Stimulated activated CD4-positive, alpha-beta T cell treated with anti-CD3 and anti-CD28 coated beads, Interleukin-1b, Interleukin-23, amount 100 ng/mL, for 1 hour (primary cell): ENCODE measurements at places on chromosomes 1 and 21.

GRCh38 chr1:177794376-177794991 is 175.4 kb downstream of the SEC16B start:
- DNase-seq = no peak

GRCh38 chr1:218363141-218363540 is 18.0 kb downstream of the TGFB2 start:
- no peak for DNase-seq

DNA sequence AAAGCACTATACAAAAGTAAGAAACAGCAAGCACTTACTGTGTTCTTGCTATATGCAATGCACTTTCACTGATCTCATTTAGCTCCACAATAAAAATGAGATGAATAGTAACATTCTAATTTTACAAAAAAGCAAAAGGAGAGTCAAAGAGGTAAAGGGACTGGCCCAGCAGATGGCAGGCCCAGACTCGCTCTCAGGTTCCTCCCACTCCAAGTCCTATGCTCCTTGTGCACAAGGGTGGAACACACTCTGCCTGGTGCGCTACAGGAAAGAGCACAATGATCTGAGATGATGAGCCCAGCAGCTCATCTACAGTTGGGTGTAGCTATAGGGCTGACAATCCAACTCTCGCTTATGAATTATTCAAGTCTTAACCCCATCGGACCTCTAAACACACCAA is 94.1 kb upstream of the LYST start:
- DNase-seq = no peak

DNA sequence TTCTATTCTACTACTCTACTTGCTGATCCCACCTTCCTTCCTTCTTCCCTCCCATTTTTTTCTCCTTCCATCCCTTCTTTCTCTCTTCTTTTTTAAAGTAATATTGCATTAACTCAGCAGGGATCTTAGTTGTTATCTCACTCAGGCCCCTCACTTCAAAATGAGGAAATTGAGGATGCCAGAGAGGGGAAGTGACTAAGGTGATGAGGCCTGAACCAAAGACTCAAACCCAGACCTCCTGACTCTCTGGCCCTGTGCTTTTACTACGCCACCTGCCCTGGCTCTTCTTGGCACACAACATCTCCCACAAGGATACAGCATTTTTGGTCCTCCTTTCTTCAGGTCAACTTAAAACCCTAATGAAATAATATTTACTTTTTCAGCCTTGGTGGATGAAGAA is 151.7 kb upstream of the ZNF648 start:
- DNase-seq = no peak

GRCh38 chr1:98903261-98903660 is 101.4 kb downstream of the PLPPR5 start:
- no peak for DNase-seq

- no peak for DNase-seq
Measured at GRCh38 chr1:211267204-211267857, 8.2 kb downstream of the RCOR3 start.

DNA sequence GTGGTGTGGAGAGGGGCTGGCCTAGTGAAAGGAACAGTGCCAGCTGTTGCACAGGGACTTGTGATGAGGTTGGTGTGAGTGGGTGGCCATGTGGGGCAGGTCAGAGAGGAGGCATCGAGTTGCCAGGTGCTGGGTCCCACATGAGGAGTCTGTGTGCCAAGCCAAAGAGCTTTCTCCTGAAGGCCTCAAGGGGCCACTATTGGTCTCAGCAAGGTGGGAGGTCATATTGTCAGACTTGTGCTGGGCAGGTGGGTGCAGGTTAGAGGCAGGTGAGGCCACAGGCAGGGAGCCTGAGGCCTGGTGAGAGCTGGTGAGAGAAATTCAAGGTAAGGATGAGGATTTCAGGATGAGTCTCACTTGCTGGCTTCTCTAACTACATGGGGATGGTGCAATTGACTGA is 256.8 kb downstream of the DISC1 start:
- no peak for DNase-seq

GRCh38 chr1:3566951-3567804 is 44.1 kb downstream of the MEGF6 start:
- DNase-seq = no peak

DNA sequence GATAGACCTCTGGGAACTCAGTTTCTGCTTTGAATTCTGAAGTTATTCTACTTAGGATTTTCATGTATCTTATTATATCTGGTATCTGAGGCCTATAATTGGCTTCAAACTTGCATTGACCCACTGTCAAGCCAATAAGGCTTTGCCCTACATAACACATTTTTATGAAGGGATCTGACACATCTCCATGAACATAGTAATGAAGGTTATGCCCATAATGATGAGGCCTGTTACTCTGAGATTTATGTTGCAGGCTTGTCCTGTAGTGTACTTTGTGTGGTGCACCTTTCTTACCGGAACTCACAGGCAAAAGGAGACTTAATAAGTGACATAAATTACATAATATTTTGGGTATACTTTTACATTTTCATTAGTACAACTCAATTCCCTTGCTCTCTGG is 14.1 kb downstream of the RGL1 start:
- no peak for DNase-seq

DNA sequence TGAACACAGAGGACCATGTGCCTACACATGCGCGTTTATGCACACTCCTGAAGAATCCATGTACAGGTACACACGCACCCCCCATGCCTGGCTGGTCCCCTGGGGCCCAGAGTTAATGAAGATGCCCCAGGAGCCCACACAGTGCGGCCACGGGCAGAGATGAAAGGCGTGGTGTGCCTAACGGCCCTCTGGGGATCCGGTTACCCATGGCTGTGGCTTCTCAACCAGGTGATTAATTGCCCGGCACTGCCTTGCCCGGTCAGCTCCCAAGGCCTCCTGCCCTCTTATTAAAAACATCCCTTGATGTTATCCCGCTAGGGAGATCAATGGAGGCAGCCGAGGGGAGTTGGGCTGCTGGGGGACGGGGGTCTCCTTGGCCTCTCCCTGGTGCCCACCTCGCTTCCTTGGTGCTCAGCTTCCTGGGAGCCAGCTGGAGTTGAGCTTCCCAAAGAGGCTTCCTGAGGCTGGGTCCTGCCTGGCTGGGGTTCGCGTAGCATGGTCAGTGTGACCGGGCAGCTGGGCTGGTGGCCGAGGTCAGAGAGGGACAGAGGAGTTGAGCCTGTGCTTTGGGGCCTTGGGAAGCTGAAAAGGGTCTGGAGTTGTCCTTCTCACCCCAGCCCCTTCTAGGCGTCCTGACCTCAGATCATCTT is 75.0 kb upstream of the WNT4 start:
- no peak for DNase-seq

- DNase-seq = peak; percentile 7
Measured at GRCh38 chr1:226309398-226310244, 657 bp upstream of the LIN9 start.

GRCh38 chr1:159652506-159652905 is 61.9 kb downstream of the CRP start:
- DNase-seq = no peak

DNA sequence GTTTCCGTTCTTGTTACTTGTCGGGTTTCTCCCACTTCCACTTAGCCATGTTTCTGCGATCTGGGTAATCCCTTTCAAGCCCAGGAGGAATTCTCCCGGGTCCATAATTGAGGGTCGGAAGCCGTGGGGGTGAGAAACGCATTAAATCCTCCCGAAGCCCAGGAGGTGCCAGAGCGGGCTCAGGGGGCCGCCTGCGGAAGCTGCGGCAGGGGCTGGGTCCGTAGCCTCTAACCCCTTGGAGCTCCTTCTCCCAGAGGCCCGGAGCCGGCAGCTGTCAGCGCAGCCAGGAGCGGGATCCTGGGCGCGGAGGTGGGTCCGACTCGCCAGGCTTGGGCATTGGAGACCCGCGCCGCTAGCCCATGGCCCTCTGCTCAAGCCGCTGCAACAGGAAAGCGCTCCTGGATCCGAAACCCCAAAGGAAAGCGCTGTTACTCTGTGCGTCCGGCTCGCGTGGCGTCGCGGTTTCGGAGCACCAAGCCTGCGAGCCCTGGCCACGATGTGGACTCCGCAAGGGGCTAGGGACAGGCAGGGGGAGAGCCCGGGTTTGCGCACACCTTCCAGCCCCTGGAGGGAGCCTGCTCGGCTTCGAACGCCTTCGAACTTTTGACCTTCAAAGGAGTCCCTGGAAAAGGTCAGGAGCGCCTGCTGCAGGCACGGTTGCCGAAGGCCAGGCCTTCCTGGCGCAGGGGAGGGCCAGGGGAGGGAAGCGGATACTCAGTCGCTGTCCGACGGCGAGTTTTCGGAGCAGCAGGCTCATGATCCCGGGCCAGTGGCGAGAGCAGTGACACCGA is 1.7 kb upstream of the SIM2 start:
- no peak for DNase-seq

DNA sequence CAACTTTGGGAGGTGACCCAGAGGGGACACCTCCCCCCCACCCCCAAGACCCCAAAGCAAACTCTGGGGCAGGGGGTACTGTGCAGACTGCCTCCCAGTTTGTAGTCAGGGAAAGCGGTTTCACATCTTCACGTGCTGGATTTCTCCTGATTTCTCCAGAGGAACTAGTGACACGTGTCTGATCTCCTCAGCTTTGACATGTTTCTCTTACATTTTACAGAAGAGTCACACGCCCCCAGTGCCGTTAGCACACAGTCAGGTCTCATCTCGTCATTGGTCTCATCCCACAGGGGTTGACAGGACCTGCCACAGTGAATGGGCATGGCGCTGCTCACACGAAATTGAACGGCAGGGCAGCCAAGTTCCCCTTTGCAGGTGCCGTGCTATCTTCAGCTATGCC is 11.8 kb downstream of the PDPN start:
- no peak for DNase-seq

- no peak for DNase-seq
Measured at GRCh38 chr21:41399246-41399800, 26.7 kb upstream of the MX1 start.

DNA sequence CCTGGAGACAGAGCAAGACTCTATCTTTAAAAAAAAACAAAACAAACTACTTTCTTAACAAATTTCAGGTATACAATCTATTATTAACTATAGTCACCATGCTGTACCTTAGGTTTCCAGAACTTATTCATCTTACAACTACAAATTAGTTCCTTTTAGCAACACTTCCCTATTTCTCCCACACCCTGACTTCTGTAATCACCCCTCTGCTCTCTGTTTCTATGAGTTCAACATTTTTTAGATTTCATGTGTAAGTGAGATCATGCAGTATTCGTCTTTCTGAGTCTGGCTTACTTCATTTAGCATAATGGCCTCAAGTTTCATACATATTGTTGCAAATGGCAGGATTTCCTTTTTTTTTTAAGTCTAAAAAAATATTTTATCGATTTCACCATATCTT is 77.9 kb upstream of the LPGAT1 start:
- DNase-seq = no peak

- no peak for DNase-seq
Measured at GRCh38 chr1:32972814-32973428, 8.3 kb upstream of the RNF19B start.

DNA sequence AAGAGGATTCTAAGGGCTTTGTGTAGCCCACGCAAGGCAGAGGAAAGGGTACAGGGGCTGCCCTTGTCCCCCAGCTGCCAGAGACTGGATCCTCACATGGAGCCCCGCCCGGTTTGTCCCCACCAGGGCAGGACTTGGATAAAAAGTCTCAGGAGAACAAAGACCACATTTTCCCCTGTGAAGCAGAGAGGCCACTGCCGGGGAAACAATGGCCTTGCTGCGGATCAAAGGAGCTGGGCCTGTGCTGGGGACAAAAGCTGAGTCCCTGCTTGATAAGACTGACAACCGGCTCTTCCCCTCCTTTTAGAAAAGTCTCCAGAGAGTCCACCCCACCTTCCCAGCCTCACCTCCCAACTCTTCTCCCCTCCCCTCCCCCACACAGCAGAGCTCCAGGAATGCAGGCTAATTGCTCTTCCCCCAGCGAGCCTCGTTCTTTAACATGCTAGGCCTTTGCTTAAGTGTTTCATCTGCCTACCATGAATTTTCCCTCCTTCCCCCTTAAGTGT is 142.4 kb downstream of the PLPP3 start:
- no peak for DNase-seq

DNA sequence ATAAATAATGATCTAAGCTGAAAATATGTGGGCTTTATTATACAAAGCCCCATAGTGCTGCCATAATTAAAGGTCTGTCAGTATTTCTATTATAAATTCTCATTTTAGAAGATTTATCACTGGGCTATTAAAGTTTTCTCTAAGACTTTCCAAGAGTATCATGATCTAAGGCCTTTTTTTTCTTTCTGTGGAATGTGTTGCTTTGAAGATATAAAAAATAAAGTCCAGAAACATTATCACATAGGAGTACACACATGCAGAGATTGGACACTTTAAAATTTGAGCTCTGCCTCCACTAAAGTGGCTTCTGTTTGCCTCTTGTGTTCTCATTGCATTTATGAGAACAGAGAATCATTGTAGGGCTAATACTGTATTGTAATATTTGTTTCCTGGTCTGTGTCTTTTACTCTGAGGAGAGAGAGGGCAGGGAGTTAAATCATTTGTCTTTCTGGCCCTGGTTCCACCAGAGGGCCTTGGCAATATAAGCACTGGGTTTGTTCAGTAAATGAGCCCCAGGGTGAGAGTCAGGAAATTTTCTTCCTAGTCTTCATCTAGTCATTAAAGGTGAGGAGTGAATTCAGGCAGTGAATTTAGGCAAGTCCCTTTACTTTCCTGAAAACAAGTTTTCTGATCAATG is 70.2 kb downstream of the NFIA start:
- DNase-seq = no peak

GRCh38 chr1:184219883-184220282 is 166.9 kb upstream of the C1orf21 start:
- no peak for DNase-seq

GRCh38 chr1:176837708-176838107 is 326.8 kb downstream of the ASTN1 start:
- DNase-seq = no peak

- no peak for DNase-seq
Measured at GRCh38 chr1:12480748-12481362, 137.2 kb downstream of the DHRS3 start.

DNA sequence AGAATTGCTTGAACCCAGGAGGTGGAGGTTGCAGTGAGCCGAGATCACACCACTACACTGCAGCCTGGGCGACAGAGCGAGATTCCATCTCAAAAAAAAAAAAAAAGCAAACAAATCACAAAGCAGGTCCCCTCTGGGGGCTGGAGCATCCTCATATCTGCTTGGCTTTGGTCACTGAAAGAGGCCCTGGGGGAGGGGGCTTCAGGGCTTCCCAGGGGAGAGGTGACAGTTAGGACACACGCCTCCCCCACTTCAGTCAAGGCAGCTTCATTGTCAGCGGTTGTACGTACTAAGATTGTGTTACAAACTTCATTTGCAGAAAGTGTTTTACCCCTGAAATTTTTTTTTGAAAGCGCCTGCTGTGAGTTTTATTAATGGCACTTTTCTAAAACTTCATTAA is 130.5 kb downstream of the DHRS3 start:
- no peak for DNase-seq

DNA sequence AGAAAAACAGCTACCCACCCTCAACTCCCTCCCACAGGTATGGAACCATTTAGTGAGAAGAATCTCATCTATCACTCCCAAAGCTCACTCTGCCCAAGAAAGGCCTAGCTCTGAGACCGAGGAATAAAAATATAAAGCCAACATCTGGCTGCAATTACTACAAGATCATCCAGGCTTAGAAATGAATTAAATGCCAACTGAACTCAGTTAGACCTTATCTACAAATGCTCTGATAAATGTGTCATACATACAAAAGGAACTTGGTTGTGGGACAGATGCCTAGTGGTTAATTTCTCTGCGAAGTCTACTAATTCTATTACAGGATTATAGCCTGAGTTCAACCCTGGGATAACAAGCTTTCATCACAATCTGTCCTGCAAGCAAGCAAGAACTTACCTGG is 6.7 kb downstream of the ADIPOR1 start:
- no peak for DNase-seq

- DNase-seq = no peak
Measured at GRCh38 chr21:34201001-34201400, 127.6 kb downstream of the MRPS6 start.

GRCh38 chr1:161019751-161020495 is 1.0 kb downstream of the F11R start:
- DNase-seq = no peak
